ENCODE measurements at places on chromosomes 5 and 9.

DNA sequence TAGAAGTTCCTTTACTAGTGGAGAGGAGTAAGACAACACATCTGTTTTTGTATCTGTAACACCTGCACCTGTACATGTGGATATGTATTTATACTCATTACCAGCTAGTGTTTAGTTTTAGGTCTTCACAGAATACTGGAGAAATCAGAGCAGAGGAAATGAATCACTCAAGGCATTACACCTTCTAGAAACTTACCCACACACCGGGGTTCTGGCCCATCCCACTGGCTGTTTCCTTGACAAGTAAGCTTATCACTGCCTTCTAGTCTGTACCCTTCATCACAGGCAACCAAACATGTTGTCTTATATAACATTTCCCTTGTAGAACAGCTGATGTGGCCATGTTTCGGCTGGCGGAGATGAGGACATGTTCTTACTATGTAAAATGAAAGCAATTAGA, 76.7 kb downstream of the SVEP1 start:
- no peak for DNase-seq

- DNase-seq, result no peak
Measured at GRCh38 chr5:167870055-167870454, 421.4 kb upstream of the WWC1 start.

DNA sequence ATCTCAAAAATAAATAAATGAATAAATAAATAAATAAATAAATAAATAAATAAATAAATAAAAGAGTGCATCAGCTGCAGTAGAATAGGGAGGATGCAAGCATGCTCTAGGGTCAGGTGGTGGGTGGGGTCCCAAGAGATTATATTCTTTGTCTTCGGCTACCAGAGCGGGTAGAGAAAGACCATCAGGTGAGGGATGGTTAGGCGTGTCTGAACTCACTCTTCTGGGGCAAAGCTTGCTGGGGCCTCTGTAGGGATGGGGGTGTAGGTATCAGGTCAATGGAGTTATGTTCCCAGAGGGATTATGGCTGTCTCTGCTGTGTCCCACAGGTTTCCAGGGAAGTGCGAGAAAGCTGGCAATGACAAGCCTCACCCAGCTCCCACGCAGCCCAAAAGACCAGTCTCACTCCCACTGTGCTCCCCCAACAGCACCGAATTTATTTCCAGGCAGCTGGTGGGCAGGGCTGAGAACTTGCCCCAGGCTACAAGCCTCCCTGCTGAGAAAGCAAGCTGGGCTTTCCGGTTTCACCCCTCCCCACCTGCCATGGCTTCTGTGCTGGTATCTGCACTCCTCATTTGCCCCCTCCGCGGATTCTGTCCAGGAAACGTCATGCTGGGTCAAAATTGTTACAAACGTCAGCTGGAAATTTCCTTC, 180.8 kb downstream of the LURAP1L start:
- no peak for DNase-seq

DNA sequence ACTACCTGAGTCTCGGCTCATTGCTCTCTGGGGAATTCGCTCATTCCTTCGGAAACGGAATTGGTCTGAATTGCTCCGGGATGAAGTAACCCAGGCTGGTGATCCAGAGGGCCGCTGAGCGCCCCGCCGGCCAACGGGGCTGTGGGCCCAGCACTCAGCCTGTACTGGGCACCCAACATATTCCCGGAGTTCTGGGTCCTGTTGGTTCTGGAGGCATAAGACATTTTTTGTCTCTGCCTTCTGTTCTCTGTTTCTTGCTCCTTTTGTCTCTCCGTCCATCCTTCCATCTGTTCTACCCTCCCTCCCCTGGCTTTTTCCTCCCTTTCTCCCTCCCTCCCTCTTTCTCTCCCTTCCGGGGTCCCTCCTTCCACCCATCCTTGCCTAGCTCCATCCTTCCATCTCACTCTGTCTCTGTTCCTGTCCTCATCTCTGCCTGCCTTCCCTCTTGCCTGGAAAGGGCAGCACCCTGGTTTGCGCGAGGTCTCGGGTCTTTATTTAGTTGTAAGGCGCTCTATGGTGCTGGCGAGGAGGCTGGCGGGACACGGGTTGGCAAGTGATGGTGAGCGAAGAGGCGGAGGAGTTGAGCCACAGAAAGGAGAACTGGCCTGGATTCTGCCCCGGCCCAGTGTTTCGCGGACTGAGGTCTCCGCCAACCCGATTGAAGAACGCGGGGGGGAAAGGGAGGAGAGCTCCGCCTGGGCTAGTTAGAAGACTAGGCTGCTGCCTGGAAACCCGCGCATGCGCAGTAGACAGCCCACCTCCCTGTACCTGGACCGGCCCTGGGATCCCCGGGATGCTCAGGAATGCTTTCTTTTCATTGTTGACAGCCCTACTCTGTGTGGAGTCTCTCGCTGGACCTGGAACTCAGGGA, 1468.0 kb downstream of the FOXD4L5 start:
- DNase-seq, result peak; percentile 97

DNA sequence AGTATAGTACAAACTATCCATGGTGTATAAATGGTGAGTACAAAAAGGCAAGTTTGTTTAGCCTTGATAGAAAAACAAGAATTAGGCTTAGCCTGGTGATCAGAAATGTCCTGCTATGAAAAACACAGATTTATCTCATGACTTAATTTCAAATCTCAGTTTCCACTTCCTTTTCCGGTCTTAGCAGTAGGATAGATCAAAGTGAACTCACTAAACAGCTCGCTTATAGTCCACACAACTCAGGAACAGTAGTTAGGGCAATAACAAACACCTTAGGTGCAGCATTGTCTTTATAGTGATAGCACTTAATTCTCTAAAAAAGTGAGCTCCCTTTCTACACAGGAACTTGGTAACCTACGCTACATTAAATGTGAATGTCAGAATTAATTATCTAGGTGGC, 11.4 kb downstream of the GOLGA1 start:
- no peak for DNase-seq

- DNase-seq, result peak; percentile 15
Measured at GRCh38 chr9:111037356-111037707, 938 bp downstream of the LPAR1 start.

- peak; percentile 65 for DNase-seq
Measured at GRCh38 chr5:180830253-180831138, 27.9 kb upstream of the MGAT1 start.

DNA sequence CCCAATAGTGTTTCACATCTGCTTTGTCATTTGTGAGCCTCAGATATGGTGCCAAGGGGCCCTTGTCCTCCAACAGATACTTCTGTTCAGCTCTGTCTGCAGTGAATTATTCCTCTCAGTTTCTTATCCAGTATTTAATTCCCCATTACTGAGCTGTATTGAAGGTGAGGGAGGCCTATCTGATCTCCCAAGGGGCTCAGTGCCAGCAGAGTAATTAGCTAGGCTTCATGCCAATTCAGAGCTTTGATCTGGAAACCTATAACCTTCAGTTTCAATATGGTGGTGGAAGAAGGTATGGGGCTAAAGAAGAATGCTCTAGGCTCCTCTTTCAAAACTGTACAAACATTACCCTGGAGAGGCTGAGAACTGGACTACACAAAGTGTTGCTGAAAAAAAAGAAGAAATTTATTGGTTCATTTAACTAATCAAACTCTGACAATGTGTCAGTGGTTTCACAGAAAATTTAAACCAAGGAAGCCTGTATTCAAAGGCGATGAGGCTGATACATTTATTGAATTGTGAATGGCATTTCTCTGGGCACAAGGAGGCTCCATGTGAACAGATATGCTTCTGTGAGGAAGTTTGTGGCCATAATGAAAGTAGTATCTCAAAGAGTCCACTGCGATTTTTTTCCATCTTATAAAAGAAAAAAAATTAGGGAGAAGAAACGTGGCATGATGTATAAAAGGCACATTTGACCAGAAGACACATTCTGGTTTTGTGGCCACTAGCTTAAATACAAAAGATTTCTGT, 397.8 kb downstream of the TLE4 start:
- no peak for DNase-seq

GRCh38 chr5:68272289-68272688, 56.7 kb downstream of the PIK3R1 start:
- DNase-seq, result no peak

DNA sequence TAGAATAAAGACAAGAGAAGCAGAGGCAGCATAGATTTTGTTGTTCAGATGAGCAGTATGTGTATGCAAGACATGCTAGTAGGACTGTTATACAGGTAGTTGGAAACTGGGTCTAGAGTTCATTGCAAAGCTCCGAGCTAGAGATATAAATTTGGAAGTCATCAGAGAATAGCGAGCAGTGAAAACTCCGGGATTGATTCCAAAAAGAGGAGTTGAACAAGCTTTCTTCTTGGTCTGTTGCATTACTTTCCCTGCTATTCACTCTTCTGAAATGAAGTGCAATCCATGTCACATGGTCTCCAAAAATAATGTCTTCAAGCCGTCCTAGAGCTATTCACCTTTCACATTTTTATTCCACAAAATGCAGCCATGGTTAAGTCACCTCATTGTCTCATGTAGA, 67.9 kb upstream of the ZNF462 start:
- no peak for DNase-seq

- peak; percentile 59 for DNase-seq
Measured at GRCh38 chr5:157312492-157312891, 46.6 kb downstream of the CYFIP2 start.

GRCh38 chr5:90658620-90659019, 100.0 kb downstream of the ADGRV1 start:
- no peak for DNase-seq

DNA sequence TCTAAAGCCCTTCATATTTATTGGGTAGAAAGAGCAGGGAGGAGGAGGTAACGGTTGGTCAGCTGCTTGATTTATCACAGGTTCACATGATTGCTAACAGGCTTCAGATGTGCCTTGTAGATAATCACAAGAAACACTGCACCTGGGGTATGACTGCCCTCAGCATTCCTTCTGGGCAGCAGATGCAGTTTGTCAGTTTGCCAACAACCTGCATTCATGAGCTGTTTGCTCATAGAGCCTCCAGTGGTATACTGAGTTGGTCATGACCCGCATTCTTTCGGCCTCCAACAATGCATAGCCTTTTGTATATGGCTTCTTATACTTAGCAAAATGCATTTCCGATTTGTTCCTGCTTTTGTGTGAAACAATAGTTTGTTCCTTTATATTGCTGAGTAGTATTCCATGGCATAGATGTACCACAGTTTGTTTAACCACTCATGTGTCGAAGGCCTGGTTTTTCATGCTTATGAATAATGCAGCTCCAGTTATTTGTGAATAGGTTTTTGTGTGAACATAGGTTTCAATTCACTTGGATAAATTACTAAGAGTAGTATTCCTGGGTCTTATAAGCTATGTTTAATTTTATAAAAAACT, 83.6 kb downstream of the ARHGEF28 start:
- peak; percentile 39 for DNase-seq

DNA sequence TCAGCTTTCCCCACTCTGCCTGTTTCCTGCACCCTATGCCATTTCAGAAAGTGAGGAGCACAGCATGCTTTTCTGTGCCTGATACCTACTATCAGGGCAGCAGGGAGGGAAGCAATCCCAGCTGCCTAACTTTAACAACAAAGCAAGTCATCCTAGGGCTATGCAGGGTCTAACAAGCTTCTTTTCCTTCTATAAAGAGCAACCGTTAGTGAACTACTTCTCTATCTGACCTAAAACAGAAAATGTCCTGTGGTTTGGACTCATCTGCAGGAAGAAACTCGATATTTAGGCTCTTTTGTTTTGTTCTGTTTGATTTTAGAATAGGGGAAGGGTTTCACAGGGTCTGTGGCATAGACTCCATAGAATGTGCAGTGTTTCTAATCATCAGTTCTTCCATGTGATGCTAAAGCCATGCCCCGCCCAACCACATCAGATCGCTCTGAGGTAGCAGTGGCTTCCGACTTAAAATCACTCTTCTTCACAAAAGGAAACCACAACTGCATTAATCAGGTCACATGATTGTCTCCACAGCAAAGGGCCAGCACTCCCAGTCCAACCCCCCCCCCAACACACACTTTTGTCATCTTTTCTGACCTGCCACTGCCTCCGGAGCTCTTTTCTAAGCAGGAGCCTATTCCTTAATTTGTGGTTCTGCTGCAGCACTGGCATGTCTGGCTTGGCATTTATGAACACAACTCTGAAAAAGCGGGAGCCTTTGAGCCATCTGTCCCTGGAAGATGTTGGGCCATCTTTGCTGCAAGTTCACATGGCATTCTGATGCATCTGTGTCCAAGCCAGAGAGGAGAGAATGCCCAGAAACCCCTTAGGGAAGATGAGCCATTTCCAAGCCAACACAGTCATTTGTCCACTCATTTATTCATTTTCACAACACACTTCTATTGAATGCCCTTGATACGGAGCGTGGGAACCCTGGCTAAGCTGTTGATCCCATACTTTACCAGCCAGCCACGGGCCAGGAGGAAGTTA, 71.6 kb downstream of the CFAP90 start:
- DNase-seq, result no peak

- no peak for DNase-seq
Measured at GRCh38 chr5:150078802-150079689, 7.3 kb downstream of the CSF1R start.

DNA sequence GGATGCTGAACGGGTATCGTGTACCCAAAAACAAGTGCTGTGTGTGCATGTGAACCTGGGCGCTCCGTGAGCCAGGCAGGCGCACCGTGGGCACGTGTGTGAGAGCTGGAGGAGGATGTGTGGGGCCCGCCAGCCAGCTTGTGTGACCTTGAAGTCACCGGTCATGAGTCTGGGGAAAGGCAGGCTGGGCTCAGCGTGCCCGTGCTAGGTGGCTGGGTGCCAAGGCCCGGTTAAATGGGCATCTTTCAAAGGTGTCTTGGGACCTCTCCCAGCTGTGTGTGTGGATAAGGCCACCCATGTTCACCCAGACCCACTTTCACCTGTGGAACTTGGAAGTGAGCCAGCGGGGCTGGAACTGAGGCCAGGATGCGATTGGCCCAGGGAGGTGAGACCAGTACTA, 3.4 kb downstream of the KCNT1 start:
- no peak for DNase-seq

DNA sequence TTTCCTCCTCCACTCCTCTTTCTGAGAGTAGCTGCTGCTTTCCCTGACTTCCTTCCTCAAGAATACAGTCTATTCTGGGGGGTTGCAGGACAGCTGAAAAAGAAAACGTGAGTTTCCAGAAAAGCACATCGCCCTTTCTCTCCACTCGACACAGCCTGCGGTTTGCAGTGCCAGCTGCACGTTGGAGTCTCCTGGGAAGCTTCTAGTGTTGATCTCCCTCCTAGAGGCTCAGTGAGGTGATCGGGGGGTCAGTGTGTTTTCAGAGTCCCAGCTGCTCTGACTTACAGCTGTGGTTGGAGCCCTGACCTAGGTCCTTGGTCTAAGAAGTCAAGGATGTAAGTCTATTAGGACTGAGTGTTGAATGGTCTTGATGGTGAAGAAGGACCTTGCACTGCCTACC, 25.0 kb upstream of the SUSD3 start:
- DNase-seq, result no peak

DNA sequence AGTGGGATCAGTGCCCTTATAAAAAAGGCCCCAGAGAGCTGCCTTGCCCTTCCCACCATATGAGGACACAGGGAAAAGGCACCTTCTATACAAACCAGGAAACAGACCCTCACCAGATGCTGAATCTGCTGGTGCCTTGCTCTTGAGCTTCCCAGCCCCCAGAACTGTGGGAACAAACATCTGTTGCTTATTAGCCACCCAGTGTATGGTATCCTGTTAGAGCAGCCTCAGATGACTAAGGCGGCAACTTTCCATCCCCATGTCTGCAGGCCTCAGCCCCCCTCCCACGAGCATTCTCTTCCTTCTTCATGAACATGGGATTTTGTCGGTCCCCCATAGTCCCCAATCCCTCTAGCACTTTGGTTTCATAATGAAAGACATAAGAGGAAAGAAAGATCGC, 202.5 kb upstream of the GAS1 start:
- DNase-seq, result no peak

GRCh38 chr5:141598391-141599345, 20.1 kb downstream of the DIAPH1 start:
- DNase-seq, result no peak

- DNase-seq, result no peak
Measured at GRCh38 chr5:72938206-72938605, 17.6 kb upstream of the FCHO2 start.
